ENCODE measurements at places on chromosomes 7 and 10.
A peak's percentile ranks its signal among the peaks of the same experiment; 100 is the strongest.

DNA sequence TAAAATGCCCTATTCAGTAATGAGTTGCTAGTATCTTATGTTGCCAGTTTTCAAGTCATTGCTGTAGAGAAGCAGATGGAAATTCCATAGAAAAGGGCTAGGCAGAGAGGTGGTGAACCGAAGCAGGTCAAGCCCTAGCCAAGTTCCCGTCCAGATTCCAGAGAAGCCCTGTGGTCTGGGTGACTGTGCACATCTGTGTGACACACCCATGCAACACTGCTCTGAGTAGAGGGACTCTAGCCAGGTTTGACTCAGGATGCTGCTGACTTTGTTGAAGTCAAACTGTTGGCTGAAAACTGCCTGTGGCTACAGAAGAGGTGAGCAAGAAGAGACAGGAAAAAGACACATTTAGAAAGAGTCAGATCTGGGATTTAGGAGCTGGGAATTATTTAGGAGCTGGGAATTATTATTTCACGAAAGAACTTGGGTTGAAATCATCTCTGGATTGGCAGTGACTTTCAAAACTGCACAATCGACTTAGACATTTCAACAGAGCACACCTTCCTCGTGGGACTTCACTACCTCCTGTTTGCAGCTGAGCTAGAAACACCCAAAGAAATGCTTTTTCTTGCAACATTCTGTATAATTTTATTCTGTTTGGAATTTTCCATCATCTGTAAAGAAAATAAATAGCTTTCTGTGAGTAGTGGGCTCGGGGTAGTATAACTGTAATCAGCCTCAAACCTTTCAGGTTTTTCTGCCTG, 149.1 kb upstream of the PRKCQ start:
- no peak for DNase-seq

DNA sequence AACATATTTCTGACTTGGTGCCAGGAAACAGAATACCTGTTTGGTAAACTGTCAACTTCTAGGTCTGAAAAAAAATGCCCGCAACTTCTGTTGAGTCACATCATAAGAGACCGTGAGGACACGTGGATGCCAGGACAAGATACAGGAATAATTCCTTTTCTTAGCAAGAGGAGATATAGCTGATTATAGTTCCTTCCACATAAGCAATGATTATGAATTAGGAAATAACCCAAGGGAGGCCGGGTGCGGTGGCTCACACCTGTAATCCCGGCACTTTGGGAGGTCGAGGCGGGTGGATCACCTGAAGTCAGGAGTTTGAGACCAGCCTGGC, 75.2 kb downstream of the CDC123 start:
- DNase-seq: no peak

- DNase-seq: no peak
Measured at GRCh38 chr10:65166272-65166671, 1645.1 kb downstream of the REEP3 start.

- no peak for DNase-seq
Measured at GRCh38 chr7:129950191-129950932, 2.4 kb downstream of the UBE2H start.

DNA sequence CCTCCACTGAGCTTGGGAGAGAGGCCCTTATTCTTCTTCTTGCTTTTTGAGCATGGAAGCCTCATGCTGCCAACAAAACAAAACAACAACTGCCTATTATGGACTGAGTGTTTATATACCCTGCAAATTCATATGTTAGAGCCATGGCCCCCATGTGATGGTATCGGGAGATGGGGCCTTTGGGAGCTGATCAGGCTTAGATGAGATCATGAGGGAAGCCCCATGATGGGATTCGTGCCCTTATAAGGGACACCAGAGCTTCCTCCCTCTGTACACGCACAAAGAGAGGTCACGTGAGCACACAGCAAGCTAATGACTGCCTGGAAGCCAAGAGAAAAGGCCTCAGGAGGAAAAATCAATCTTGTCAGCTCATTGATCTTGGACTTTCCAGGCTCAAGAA, 235.0 kb downstream of the FANK1 start:
- no peak for DNase-seq

DNA sequence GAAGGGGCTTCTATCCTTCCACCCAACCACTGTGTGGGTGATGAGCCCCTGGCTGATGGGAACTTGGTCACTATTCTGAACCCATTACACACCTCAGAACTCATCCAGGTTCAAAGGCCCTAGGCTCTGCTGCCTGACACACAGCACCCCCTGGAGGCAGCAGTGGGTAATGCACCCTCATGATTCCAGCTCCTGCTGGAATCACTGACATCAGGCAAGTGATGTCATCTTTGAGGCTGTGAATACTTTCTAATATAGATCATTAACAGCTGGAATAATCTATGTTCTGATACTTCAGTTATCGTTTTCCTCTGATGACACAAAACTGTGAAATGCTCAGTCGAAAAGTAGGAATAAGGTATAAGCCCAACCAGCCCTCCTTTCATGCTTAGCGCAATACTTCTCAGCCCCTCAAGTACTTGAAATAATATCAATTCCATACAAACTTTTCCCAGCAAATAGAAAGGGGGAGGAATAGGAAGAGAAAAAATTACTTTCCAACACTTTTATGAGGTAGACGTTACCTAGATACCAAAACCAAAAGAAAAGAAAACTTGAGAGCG, 7.5 kb upstream of the RBP3 start:
- peak; percentile 55 for DNase-seq

DNA sequence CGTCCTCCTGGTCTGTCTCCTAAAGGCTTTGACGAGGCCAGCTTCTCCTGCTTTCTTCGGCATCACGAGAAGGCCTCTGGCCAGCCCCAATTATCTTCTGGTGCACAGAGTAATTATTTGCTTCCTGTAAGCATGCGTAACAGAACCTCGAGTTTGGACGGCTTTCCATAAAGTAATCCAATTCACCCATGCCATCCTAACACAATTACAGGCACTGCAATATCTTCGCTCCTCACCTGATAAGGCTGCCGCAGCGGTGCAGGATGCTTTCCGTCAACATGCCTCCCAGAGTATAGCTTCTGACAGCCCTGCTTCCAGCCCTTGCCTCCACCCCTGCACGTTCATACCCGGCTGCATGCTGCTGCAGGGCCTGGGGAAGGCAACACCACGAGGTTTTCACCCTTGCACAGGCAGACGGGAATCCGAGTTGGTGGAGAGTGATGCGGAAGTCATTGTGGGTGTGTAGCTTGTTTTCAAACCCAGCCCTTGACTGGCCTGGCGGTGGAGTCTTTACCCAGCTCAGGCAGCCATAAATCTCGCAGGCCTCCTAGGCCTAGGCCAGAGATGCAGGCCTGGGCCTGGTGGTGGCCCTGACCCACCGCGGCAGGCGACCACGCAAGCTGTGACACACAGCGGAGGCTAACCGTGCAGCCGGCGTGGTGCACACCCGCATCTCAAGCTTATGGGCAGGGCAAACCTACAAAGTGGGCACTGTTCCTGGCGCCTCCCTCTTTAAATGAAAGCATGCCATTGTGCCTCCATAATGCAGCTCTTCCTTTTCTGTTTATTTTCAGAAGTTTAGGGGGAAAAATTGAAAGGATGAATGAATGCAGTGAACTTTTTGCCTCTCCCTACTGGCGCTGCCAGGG, 12.7 kb downstream of the EBF3 start:
- no peak for DNase-seq

DNA sequence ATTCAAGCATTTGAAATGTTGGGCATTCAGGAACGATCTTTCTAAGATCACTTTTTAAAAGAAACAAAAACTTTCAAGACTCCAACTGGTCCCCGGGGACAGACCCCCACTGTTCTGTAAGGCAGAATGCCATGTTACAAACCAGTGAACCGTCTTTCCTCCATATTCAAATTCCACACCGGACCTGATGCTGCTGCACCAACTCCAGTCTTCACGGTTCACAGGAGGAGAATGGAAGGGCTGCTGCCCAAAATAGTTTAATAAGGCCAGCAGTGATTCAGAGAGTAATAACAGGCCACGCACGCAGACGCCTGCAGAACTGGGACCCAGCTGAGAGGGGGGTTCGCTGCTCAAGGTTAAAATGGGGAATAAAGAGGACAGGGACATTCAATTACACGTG, 47.2 kb downstream of the OSBPL3 start:
- DNase-seq: no peak

DNA sequence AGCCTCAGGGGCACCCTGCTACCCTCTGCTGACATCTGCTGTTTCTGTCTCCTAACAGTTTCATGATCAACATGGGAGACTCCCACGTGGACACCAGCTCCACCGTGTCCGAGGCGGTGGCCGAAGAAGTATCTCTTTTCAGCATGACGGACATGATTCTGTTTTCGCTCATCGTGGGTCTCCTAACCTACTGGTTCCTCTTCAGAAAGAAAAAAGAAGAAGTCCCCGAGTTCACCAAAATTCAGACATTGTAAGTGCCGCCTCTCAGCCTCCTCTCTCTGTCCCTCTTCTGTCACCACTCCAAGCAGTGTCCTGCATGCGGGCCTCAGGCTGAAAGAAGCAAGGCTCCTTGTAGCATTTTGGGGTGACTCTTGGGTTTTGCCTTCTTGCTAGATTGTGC, 39.0 kb downstream of the POR start:
- DNase-seq: no peak

GRCh38 chr7:17207220-17207619, 91.2 kb upstream of the AHR start:
- DNase-seq: no peak

DNA sequence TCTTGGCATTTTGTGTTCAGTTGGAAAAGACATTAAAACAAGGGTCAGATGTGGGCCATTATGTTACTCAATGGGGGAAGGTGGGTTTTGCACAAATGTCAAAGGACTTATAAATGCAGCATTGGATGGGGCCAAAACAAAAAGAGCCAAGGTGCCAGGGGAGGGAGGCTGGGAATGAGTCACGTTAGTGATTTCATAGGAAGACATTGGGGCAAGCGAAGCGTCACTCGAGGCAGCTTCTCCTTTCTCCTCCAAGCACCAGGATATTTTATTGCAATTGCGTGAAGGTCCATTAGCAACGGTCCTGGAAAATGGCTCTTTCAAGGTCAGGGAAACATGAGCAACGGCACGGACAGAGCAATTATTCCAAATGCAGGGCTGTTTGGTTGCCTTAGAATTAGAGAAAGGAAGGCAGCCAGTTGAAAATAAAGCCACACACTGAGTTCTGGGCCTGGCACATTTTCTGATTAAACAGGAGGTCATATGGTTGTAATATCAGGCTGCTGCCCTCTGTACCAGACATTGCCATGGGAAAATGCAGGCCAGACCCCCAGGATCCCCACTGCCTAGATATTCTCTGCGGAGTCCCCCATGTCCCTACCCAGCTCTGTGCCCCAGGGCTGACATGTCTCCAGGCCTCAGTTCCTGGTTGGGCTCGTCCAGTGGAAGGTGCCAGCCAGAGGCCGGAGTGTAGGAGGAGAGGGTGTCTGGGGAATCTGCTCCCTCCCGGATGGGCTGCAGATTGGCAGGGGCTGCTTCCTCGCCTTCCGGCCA, 63.3 kb upstream of the NANOS1 start:
- no peak for DNase-seq
